ENCODE measurements at places on chromosomes 1 and 21.

GRCh38 chr1:51851882-51852396 lies 26.6 kb downstream of the NRDC start:
- H3K36me3 ChIP-seq: no peaks in the 10 kb centered on the region
- DNase-seq: no peak
- H3K27ac ChIP-seq: no peak overlapping the region
- no peaks in the 10 kb centered on the region for H3K27me3 ChIP-seq
- no peak overlapping the region for H3K4me3 ChIP-seq

- H3K36me3 ChIP-seq: no peaks in the 10 kb centered on the region
- no peak overlapping the region for H3K27ac ChIP-seq
- H3K27me3 ChIP-seq: no peaks in the 10 kb centered on the region
- DNase-seq: no peak
- no peaks in the 10 kb centered on the region for H3K4me1 ChIP-seq
Measured at GRCh38 chr1:78603206-78603605, 17.0 kb upstream of the IFI44L start.

DNA sequence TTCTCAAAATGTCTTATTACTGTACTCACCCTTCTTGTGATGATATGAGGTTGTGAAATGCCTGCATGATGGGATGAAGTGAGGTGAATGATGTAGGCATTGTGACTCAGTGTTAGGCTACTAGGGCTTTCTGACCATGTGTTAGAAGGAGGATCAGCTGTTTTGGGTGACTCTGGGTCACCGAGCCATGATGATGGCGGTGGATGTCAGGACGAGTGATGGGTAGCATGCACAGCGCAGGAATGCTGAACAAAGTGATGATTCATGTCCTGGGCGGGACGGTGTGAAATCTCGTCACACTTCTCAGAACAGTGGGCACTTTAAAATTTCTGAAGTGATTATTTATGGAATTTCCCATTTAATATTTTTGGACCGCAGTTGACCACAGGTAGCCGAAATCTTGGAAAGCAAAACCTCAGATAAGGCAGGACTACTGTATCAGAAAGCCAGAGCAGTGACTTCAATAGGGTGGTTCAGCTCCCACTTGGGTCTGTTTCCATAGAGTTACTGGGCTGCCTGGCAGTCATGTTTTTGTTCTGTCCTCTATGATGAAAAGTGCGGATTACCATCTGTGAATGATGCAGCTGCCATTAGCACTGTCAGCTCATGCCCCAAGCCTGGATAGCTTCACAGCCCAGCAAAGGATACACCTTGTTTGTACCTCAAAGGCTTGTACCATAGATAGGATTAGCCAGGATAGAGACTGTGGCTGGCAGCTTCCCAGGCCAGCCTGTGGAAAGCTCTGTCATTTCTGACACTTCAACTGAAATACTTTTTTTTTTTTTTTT lies 26.6 kb downstream of the IL6R start:
- H3K27ac ChIP-seq: no peak overlapping the region
- no peak overlapping the region for H3K4me3 ChIP-seq
- H3K4me1 ChIP-seq: peaks cover 5% of the 10 kb centered on the region
- H3K27me3 ChIP-seq: no peaks in the 10 kb centered on the region

DNA sequence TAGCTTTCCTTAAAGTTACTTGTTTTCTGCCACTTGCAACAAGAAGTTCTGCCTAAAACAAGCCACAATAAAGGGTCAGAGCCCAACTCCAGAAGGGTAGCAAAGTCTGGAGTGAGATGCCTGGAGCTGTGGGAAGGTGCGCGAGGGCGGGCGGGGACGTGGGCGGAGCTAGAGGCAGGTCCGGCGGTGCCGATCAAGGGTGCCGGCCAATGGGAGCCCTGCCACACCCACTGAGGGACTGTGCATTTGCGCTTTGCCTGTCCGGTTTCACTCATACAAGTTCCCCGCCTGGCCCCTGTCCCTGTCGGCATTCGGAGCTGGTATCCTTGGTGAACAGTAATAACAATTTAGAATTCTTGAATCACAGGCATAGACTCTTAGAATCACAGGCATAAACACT lies 732.4 kb downstream of the MATN1 start:
- H3K36me3 ChIP-seq: no peaks in the 10 kb centered on the region
- H3K4me3 ChIP-seq: no peak overlapping the region
- no peak overlapping the region for H3K27ac ChIP-seq
- peaks cover 11% of the 10 kb centered on the region for H3K27me3 ChIP-seq
- no peaks in the 10 kb centered on the region for H3K4me1 ChIP-seq
- DNase-seq: no peak
